Activated CD8-positive, alpha-beta memory T cell treated with anti-CD3 and anti-CD28 coated beads, Interleukin-2, amount 50 U/mL, for 48 hours (primary cell): ENCODE measurements at places on chromosomes 2 and 18.

DNA sequence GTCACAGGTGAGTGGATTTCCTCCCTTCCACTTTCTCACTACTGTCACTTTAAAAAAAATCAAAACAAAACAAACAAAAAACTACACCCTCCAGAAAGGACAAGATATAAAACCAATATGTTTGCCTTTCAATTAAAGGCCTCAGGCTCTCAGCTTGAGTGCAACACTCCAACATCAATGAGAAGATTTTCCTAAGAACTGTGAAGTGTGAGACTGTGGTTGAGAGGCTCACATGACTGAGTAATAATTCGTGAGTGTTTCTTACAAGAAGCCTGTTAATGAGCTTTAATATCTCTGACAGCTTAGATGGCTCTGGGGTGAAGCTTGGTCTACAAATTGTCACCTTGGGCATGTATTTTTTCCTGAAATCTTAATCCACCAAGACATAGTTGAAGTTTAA, 216.1 kb downstream of the ETAA1 start:
- no peak for DNase-seq

DNA sequence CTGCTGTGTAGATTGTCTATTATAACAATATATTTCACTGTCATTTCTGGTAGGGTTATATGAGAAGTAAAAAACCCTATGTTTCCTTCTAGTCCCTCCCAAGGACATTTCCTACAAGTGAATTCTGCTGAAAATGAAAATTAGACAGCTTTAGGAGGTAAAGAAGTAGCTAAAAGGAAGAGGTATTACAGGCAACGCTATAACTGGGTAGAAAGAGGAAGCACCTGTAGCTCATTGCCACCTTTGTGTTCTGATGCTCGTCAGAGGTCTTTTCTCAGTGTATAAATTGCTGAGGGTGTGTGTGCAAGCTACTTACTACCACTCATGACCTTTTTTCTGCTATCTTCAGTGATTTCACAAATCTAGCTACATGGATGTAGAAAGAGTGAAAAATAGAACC, 1.4 kb downstream of the DNAJC10 start:
- no peak for DNase-seq

- peak; percentile 84 for DNase-seq
Measured at GRCh38 chr2:24920098-24920808, at the start of gene ADCY3. ADCY3 (minus strand) TSS chr2:24920237; CDS start chr2:24918987, 1,250 bp downstream.

- DNase-seq: no peak
Measured at GRCh38 chr18:48732767-48733424, 194.1 kb downstream of the CTIF start.

- DNase-seq: peak; percentile 30
Measured at GRCh38 chr18:75088622-75089211, 120.2 kb downstream of the PTGR3 start.

GRCh38 chr2:222941510-222942032, 80.7 kb downstream of the ACSL3 start:
- DNase-seq: no peak
